ENCODE measurements at places on chromosomes 16 and 17. TPM values are rescaled to one million over a fixed set of nuclear protein-coding genes. Genes with fewer than 3 reads are reported as not detected.

GRCh38 chr17:40953881-40954280 is 12.9 kb downstream of the KRT39 start:
- DNase-seq: no peak

The EMC6 gene
- total RNA-seq: 11.0 TPM

The CACNA1G gene
- 21.0 TPM for total RNA-seq

DNA sequence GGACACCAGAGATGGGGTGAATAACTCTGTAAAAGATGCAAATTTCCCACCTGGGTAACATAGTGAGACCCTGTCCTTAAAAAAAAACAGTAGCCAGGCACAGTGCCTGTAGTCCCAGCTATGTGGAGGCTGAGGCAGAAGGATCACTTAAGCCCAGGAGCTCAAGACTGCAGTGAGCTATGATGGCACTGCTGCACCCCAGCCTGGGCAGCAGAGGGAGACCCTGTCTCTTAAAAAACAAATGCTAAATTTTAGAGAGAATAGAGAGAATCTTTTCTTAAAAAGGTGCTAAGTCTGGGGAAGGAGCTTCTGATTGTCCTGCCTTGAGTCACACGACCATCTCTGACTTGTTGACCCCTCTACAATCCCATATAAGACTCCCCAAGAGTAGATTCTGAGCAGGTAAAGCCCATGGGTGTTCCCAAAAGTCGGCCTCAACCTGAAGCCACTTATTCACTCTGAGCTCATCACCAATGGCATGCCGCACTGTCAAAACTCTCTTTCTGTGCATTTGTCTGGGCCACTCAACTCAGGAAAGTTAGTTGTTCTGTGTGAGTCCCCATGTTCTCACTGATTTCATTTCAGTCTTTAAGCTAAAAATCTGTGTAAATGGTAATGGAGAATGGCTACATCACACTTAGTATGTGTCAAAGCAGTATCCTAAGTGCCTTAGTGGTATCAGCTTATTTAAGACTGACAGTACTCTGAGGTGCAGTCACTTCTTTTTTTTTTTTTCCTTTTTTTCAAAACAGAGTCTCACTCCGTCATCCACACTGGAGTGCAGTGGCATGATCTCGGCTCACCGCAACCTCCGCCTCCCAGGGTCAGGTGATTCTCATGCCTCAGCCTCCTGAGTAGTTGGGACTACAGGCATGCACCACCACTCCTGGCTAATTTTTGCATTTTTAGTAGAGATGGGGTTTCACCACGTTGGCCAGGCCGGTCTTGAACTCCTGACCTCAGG is 41.6 kb downstream of the PRKCB start:
- no peak for DNase-seq

DNA sequence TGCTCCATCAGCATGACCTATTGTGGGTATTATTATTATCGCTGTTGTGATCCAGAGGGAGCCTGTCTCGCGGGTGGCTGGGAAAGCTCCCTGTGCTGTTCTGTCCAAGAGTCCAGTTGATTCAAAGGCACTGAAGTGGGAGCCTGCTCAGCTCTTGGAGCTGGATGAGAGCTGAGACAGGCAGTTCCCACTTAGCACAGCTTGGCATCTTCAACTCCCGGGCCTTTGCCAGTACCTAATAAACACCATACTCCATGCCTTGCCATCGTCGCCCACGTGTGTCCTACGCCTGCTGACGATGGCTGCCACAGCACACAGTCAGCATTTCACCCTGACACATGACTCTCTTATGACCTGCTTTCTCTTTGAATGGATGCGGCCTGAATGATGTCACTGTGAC is 32.6 kb downstream of the RTN4RL1 start:
- DNase-seq: no peak

The PEX12 gene
- total RNA-seq: 15.9 TPM

DNA sequence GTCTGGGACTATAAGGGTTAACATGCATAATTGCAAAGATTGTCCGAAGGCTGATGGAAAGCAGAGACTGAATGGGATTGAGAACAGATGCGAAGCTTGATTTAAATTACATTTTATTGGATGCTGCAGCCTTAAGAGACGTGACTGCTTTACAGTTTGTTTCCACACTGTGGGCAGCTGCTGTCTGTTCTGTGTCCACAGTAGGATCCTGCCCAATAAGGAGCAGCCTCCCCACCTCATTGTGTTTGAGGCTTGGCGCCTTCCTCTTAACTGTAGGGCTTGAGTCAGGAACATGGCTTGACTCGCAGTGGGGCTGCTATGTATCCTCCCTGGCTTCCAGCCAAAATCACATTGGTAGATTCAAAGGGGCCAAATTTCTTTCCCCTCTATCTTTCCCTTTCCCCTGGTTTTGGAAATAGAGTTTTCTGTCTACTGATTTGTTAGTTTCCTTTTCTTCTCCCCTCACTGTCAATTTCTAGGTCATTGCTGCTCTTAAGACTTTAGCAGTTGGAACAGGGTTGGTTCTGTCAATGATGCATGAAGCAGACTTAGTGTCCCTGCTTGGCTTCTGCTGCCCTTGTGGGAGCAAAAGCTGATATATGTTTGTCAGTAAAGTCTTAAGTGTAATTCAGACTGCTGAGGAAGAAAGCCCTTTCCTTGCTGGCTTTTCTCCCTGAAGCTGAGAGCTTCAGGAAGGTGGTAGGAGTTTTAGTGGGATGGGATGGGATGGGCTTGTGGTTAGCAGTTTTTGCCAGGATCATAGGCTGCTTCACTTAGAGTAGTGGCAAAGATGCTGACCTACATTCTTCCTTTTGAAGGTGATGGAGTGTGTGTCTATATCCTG is 5.0 kb upstream of the RARA start:
- no peak for DNase-seq

DNA sequence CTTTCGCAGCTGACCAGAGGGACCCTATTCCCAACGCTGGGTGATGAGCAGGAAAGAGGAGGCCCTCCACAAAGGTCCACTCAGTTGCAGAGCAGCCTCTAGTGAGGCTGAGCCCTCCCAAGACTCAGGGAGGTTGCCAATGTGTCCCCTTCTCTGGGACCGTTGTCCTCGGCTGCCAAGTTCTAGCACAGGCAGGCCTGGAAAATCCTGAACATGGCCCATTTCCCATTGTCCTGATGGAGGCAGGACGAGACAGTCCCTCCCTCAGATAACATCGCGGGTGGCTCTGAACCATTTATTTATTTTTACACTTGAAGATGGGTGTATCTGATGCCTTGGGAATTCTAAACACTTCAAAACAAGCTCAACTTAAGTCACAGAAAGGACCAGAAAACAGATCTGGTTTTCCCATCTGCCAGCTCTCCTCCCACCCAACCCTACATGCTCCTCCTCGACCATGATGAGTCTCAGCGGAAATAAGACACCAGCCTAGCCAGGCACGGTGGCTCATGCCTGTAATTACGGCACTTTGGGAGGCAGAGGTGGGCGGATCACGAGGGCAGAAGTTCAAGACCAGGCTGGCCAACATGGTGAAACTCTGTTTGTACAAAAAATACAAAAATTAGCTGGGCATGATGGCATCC is 12.8 kb downstream of the CDIP1 start:
- DNase-seq: no peak

DNA sequence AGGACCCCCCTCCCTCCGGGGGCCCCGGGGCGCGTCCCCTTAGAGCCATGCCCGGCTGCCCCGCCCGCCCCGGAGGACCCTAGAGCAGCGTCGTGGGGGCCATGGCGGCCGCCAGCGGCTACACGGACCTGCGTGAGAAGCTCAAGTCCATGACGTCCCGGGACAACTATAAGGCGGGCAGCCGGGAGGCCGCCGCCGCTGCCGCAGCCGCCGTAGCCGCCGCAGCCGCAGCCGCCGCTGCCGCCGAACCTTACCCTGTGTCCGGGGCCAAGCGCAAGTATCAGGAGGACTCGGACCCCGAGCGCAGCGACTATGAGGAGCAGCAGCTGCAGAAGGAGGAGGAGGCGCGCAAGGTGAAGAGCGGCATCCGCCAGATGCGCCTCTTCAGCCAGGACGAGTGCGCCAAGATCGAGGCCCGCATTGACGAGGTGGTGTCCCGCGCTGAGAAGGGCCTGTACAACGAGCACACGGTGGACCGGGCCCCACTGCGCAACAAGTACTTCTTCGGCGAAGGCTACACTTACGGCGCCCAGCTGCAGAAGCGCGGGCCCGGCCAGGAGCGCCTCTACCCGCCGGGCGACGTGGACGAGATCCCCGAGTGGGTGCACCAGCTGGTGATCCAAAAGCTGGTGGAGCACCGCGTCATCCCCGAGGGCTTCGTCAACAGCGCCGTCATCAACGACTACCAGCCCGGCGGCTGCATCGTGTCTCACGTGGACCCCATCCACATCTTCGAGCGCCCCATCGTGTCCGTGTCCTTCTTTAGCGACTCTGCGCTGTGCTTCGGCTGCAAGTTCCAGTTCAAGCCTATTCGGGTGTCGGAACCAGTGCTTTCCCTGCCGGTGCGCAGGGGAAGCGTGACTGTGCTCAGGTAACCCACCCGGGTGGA is 759 bp downstream of the ALKBH5 start:
- DNase-seq: peak; percentile 57

GRCh38 chr17:57243171-57243622 is 13.1 kb upstream of the MSI2 start:
- no peak for DNase-seq

The PERCC1 gene
- not detected for total RNA-seq

GRCh38 chr17:45575126-45575885 is 84.8 kb upstream of the PLEKHM1 start:
- no peak for DNase-seq

GRCh38 chr17:53804437-53804836 is 18.3 kb upstream of the KIF2B start:
- no peak for DNase-seq

DNA sequence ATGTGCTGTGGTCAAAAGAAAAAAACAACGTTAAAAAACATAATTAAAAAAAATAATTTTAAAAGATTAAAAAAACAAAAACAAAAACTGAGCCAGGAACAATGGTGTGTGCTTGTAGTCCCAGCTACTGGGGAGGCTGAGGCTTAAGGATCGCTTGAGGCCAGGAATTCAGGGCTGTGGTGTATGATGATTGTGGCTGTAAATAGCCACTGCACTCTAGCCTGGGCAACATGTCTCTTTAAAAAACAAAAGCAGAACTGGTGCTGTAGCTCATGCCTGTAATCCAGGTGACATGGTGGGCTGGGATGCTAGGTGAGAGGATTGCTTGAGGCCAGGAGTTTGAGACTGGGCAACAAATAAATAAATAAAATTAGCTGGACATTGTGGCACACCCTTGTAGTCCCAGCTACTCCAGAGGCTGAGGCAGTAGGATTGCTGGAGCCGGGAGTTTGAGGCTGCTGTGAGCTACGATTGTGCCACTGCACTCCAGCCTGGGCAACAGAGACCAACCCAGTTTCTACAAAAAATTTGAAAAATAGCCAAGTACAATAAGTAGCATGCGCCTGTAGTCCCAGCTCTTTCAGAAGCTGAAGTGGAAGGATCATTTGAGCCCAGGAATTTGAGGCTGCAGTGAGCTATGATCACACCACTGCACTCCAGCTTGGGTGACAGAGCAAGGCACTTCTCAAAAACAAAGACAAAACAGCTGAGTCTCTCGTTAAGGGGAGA is 43.6 kb downstream of the NFATC3 start:
- no peak for DNase-seq

DNA sequence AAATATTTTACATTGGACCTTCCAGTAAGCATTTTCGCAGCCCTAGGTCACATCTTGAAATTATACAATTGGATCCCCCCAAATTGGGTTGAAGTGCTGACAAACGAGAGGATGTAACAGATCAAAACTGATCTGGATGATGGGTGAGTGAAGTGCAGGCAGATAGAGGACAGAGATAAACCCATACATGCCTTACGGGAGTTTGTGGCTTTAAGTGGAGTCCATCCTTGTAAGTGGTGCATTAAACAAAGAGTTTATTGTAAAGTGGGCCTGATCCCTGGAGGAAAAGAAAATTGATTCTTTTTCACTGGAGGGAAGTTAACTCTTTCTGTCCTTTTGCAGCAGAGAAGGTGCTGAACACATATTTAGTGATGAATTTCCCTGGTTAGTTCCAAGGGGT is 39.0 kb upstream of the KCNJ2 start:
- DNase-seq: no peak

- DNase-seq: no peak
These were observed 172.5 kb downstream of the AXIN2 start for GRCh38 chr17:65388911-65389310.

GRCh38 chr17:1644493-1645206 is 882 bp downstream of the SCARF1 start:
- no peak for DNase-seq
